ENCODE measurements at places on chromosomes 5 and 9.

DNA sequence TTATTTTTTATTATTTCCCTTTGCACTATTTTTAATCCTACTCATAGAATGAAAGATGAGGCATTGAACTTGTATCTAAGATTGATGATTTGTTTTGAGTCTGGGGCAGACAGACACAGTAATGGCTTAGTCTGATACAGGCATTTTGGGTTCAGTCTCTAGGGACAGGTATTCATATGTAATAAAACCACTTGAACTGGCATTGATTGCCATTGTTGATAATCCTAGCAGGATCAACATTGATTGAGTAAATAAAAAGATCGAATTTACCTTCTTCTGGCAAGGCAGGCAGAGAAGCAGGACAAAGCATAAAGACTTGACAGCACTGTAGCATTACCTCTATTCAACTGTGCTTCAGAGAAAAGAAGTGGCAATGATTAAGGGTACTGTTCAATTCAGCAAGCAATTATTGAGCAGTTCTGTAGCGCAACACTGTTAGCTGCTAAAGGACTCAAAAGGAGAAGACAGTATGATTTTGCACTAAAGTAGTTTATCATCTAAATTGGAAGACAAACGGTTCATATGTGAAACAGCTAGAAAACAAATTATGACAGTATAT, 144.4 kb downstream of the COMMD10 start:
- DNase-seq, result no peak

DNA sequence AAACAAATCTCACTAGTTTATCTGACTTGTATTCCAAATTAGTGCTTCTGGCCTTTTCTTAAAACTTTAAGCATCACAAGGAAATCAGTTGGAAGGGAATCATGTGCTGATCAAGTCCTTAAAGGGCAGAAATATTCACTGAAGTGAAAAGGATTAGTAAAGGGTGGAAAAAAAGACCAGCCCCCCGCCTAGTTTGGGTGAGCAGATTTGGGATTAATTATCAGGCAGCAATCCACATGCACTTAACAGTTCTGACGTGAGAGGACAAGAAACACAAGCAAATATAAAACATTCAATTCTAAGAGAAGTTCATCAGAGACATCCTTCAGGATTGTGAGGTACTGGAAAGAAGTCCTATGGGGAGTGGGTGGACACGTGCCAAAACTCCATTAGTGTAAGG, at the start of gene TYRP1:
TYRP1 (plus strand) TSS at position 245 of the 400 bp plus-strand sequence. CDS start 612 bp downstream, outside the sequence.
- no peak for DNase-seq

DNA sequence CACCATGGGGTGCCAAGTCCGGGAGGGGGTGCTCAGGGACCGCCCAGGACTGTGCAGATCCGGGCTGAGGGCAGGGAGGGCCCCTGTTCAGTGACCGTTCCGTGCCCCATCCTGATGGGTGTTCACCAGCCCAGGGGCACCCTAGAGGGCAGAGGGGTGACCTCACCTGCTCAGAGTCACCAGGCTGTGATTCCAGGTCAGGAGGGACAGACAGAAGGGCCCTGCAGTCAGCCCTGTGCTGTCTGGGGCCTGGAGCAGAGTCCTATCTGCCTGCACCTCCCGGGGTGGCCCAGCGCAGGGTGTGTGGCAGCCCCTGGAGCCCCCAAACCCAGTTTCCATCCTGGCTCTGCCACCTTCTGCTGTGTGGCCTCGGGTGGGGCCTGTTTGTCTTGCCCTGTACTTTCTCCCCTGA, 241.9 kb downstream of the PBX3 start:
- DNase-seq, result no peak

GRCh38 chr5:20572614-20573013, 584.6 kb upstream of the CDH18 start:
- DNase-seq, result no peak

DNA sequence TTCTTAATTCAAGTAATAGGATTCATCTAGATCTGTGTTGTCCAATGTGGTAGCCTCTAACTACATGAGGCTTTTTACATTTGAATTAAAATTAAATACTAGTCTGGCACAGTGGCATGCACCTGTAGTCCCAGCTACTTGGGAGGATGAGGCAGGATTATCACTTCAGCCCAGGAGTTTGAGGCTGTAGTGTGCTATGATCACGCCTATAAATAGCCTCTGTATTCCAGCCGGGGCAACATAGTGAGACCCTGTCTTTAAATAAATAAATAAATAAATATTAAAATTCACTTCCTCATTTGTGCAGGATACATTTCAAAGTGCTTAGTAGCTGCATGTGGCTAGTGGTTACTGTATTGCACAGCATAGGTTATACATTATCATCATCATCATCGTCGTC, 91.8 kb downstream of the UBE2R2 start:
- no peak for DNase-seq

DNA sequence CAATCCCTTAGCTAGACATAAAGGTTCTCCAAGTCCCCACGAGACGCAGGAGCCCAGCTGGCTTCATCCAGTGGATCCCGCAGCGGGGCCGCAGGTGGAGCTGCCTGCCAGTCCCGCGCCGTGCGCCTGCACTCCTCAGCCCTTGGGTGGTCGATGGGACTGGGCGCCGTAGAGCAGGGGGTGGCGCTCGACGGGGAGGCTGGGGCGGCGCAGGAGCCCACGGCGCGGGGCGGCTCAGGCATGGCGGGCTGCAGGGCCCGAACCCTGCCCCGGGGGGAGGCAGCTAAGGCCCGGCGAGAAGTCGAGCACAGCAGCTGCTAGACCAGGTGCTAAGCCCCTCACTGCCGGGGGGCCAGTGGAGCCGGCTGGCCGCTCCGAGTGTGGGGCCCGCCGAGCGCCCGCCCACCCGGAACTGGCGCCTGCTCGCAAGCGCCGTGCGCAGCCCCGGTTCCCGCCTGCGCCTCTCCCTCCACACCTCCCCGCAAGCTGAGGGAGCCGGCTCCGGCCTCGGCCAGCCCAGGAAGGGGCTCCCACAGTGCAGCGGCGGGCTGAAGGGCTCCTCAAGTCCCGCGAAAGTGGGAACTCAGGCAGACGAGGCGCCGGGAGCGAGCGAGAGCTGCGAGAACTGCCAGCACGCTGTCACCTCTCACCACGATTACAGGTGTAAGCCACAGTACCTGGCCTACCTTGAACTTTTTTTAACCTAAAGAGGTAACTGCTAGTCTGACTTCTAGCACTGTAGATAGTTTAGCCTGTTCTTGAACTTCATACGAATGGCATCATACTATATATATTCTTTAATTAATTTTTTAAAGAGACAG, 35.5 kb downstream of the PTGS1 start:
- DNase-seq, result no peak

GRCh38 chr9:4923580-4924544, 61.2 kb upstream of the JAK2 start:
- no peak for DNase-seq

DNA sequence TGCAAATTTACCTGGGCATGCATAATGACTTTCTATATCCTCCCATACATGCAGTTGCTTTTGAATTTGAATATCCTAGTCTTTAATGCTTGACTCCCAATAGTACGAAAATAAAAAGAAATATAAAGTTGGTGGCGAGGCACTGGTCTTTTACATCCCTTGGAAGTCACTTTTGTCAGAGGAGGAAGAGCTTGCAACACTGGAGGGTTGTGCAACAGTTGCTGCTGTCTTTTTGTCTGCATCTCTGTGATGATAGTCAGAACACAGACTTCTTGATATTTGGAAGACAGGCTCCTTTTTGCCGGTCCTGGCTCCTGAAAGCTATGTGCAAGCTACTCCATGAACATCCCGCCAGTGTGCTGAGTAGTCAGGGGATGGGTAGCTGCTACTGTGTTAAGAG, 16.8 kb upstream of the SGCD start:
- no peak for DNase-seq

DNA sequence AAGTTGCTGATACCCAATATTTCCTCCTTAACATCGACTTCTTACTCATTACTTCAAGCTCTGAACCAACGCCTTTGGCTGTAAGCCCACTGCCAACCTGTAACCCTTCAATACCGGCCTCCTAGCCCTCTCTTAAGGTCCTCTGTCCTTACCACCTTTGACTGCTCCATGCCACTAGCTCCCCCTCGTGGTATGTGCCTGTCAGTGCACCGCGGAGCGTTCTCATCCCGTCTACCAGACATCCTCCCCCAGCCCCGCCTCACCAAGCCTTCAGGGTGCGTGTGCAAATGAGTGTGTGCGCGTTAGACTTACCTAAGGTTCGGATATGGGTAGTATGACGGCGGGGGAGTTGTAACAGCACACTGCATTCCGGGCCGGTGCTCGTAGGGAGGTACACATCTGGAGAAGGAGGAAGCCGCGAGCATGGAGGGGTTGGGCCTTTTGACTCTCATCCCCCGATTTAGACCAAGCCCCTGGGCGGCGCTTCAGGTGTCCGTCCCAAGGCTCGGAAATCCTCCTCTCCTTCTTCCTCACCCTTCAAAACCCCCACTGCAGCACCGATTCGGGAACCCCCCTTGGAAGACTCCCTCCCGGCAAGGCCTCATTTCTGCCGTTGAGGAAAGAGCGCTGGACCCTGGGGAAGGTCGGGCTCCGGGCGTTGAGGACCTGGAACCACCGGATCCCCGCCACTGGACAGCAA, 2.8 kb upstream of the MYORG start:
- DNase-seq, result no peak

GRCh38 chr5:150320044-150320613, 17.4 kb upstream of the ARSI start:
- DNase-seq, result no peak

- DNase-seq, result no peak
These were observed 49.6 kb upstream of the CPLX2 start for GRCh38 chr5:175821790-175822211.

DNA sequence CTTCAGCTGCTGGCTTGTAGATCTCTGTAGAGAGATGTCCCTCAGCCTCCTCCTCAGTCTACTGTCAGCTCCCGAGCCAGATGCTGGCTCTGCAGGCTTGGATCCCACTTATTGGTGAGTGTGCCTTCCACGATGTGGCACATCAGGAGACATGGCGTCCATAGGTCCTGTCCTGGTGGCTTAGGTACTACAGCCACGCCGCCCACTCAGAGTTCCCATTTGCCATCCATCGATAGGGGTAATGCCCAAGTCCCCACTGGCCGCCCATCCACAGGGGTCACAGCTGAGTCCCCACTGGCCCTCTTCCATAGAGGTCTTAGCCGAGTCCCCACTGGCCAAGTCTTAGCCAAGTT, 17.3 kb downstream of the EXOC3 start:
- no peak for DNase-seq

DNA sequence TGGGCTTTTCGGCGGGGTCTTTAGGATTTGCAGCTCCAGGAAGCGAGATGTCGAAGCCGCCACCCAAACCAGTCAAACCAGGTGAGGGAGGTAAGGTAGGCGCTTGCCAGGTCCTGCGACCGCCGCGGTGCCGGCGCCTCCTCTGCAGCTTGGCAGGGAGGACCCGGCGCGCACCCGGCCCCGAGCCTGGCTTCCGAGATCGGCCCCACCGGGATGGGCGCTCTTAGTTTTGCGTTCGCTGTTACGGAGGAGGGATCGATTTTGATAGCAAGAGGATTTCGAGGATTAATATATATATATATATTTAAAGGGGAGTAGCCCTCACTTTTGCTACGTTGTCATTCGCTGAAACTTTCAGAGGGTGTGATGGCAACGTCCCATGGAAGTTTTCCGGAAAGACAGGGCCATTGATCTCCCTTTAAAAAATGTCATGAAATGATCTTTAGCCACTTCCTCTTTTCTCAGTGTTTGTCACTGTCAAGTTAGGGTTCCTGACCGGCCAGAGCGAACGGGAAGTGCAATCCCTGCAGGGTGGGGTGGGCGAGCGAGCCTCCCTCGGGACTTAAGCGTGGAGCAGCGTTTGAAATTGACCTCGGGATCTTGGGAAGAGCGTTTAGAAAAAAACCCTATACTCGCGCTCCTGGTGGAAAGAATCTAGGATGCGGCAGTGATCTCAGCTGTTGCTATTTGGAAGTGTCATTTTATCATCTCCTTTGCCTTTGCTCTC, 495 bp downstream of the OSTF1 start:
- peak; percentile 61 for DNase-seq

GRCh38 chr9:115923410-115923809, 230.2 kb upstream of the PAPPA start:
- DNase-seq, result no peak

DNA sequence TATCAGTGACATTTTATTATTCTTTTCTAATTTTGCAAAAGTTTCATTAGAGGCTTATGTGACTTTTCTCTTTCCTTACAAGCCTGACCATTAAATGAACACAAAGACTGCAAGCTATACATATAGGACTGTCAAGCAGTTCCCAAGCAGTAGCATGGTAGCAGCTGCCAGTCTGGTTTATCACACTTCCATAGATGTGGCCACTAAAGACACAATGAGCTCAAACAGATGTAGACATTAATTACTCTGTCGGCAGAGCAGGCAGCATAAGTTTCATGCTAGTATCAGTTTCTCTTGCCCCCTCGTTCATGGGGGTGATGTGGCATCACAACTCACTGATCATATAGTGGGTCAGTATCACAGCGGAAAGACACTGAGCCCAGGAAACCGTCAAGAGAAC, 89.5 kb downstream of the CDH10 start:
- no peak for DNase-seq

DNA sequence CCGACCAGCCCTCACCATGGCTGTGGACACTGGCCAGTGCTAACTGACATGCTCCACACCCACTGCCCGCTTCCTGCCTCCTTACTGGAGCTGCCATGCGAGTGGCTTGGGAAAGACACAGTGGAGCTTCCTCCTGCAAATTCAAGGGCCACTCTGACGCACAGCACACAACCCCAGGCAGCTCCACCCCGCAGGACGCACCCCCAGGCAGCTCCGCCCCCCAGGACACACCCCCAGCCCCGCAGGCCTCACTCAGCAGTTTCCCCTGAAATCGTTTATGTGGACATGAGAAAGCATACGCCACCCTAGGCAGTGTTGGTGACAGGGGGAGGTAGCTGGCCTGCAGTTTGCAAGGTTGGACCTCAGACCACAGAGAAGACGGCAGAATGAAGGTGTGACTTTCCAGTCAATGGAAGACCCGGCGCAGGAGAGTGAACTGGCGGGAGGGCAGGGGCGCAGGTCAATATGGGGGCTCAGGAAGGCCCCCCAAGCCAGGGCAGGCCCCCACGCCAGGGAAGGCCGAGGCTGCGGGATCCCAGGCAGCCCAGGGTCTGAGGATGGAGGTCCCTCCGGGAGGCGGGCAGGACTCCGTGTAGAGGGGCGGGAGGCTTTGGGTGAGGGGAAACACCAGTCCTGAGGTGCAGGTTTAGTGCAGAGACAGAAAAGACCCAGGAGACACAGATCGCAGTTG, 21.6 kb downstream of the LPCAT1 start:
- DNase-seq, result peak; percentile 63

DNA sequence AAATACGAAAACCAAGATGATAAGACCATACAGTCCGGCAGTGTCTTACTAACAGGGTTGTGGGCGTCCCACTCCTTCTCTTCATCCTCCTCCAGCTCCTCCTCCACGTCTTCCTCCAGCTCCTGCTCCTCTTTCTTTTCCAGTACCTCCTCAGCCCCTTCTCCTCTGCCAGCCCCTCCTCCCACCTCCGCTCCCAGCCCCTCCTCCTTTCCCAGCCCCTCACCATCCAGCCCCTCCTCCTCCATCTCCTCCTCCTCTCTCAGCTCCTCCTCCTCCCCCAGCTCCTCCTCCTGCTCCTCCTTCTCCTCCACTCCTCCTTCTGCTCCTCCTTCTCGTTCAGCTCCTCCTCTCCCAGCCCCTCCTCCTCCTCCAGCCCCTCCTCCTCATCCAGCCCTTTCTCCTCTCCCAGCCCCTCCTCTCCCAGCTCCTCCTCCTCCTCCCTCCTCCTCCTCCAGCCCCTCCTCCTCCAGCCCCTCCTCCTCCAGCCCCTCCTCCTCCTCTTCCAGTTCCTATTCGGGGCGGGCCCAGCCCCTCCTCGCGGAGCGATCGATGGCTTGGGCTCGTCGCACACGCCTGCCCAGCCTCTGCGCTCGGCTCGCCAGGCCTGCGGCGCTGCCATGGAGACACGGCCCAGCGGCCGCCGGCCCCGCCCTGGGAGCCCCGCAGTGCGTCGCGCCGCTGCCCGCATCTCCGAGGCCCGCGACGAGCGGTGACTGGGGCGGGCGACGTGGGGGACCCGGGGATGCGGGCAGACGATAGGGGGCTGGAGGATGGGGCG, at the start of gene BRD3OS:
BRD3OS (plus strand) TSS at position 654 of the 778 bp plus-strand sequence. CDS start 1,267 bp downstream, outside the sequence.
- peak; percentile 85 for DNase-seq
